ENCODE measurements at places on chromosomes 3 and 15. TPM values are rescaled to one million over a fixed set of nuclear protein-coding genes. Genes with fewer than 3 reads are reported as not detected.

Gene RBM5
- 119 TPM for total RNA-seq

Gene ACAD9
- 45.7 TPM for total RNA-seq

DNA sequence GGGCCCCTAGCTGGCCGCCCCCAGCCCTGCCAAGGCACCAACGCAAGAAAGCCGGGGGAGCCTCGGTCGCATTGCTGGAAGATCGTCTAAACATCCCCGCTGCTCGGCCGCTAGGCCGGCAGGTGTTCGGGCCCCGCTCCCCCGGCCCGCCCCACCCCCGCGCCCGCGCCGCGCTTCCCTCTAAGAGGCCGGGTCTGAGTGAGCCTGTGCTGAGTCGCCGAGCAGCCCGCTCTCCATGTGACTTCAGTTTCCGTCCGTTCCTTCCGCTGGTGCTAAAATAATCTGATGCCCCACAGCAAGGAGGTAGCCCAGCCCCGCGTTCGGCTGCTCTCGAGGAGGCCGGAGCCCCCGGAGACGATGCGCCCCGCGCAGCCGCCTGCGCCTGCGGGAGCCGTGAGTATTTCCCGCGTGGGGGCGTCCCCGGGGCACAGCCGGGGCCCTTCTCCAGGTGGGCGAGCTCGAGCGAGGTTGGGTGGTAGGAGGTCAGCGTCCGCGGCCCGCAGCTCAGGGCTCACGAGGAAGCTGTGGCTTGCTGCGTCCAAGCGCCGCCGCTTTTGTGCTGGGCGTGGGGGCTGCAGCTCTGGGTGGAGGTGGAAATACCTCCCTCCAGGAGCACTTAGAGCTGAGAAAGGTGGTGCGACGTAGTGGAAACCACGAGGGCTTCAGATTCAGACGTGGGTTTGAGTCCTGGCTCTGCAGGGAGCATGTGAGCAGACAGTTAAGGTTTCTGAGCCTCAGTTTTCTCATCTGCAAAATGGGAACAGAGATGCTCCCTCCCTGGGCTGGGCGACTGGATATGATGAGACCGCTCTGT, at the start of gene NRROS:
Gene NRROS (plus strand): TSS at position 212 of the 814 bp plus-strand sequence. CDS start 14,846 bp downstream, outside the sequence.
- peak within 1 kb of the TSS; percentile 58 for H3K4me3 ChIP-seq
- peaks cover 5% of the 10 kb centered on the region for H3K4me1 ChIP-seq
- H3K27me3 ChIP-seq = peaks cover 24% of the 10 kb centered on the region
- no peak for DNase-seq
- H3K36me3 ChIP-seq = peaks cover 5% of the 10 kb centered on the region
- H3K27ac ChIP-seq = no peak within 1 kb of the TSS

GRCh38 chr3:12838179-12838965, 3.0 kb downstream of the RPL32 start:
- no peak for DNase-seq
- peak overlapping the region; percentile 49 for H3K27ac ChIP-seq
- peak overlapping the region; percentile 27 for H3K4me3 ChIP-seq
- H3K27me3 ChIP-seq = no peaks in the 10 kb centered on the region

DNA sequence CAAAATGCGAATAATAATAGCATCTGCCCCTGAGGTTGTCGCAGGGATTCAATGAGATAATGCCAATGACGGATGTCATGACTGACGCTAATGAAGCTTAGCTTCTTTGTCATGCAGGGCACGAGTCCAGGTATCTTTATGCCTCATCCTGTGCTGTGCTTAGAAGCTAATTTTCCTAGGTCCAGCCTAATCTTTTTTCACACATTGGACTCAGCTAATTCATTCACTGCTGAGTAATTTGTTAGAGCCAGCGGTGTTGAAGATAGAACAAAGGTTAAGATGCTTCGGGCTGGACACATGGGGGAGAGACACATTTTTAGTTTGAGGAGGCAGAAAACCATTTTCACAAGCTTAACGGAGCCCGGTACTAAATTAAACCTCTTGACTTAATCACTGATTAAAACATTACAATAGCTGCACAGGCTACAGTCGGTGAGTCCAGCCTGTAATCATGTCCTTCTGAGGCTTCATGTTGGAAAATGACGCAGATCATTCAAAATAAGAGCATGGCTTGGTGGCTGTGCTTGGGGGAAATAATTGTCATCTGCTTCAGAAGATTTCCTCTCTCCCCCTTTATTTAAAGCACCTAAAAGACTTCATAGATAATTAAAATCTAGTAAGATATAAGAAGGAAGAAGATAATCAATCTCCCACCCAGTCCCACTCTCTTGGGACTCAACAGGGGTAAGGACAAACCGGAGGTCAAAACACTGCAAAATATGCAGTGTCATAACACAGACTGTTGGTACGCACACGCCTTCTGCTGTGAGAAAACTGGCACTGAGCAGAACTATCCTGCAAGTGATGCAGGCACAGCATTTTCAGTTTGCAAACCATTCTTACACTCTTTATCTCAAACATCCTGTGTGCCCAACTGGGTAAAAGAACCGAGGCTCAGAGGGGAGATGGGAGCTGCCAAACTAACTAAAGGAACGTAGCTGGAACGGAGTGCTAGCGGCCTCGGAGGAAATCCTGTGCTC, 3.3 kb upstream of the CCDC174 start:
- DNase-seq = no peak
- H3K4me3 ChIP-seq = no peak overlapping the region
- H3K36me3 ChIP-seq = peaks cover 2% of the 10 kb centered on the region
- peaks cover 21% of the 10 kb centered on the region for H3K4me1 ChIP-seq
- H3K27me3 ChIP-seq = peaks cover 12% of the 10 kb centered on the region

DNA sequence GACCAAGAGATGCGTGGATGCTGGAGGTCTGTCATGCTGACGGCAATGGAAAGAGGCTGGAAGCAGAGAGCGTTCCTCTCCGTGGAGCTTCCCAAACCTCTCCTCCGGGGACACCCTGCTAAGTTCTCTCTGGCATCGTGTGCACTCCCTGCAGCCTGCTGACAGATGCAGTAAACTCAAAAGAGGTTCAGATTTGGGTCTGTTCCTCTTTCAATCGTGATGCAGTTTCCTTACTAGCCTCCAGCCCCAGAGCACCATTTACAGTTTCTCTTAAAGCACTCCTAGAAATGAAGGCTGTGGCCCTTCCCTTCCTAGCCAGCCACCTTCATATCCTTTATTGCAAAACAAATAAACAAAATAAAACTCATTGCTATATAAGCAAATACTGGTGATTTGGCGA, 47.3 kb upstream of the LRRC58 start:
- peaks cover 65% of the 10 kb centered on the region for H3K36me3 ChIP-seq
- H3K4me3 ChIP-seq = no peak overlapping the region
- no peaks in the 10 kb centered on the region for H3K27me3 ChIP-seq
- no peak overlapping the region for H3K27ac ChIP-seq
- no peak for DNase-seq

DNA sequence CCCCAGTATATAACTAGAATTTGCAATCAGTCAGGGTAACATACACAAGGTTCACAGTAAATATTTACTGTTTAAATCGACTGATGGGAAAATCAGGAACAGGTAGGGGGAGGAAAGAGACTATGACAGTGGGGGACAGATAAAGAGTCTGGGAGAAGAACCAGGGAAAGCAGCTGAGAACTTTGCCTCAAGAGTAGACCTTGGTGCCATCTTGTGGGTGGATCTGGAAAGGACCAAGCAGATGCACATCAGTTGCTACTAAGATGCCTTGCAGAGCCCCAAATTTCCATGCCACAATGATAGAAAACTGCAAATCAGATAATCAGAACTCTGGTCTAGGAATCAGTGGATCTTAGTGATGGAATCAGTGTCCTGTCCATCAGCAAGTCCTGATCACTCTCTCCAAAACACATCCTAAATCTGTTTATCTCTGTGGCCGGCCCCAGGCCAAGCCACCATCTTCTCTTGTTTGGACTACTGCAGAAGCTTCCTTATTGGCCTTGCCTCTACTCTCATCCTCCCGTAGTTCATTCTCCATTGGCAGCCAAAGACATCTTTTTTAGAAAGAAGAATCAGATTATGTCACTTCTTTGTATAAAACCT, 62.7 kb downstream of the PDE8A start:
- H3K4me3 ChIP-seq = no peak overlapping the region
- peaks cover 27% of the 10 kb centered on the region for H3K4me1 ChIP-seq
- no peak for DNase-seq

DNA sequence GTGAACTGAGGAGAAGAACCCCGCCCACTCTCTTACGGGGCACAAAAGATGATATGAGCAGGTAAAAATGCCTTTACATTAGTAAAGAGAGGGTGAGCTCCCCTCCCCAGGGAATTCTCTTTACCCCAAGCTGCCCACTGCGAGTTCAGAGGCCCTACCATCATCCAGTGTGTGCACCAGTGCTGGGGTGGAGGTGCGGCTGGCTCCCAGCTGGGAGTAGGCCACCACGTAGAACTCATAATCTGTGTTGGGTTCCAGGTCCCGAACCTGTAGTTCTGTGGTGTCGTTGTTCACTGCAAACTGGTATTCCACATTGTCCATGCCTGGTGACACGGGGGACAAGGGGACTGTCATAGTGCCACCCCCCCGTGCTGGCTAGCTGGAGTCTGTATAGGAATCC, 17.1 kb upstream of the IGDCC3 start:
- peaks cover 30% of the 10 kb centered on the region for H3K36me3 ChIP-seq
- H3K27me3 ChIP-seq = no peaks in the 10 kb centered on the region
- no peaks in the 10 kb centered on the region for H3K4me1 ChIP-seq

DNA sequence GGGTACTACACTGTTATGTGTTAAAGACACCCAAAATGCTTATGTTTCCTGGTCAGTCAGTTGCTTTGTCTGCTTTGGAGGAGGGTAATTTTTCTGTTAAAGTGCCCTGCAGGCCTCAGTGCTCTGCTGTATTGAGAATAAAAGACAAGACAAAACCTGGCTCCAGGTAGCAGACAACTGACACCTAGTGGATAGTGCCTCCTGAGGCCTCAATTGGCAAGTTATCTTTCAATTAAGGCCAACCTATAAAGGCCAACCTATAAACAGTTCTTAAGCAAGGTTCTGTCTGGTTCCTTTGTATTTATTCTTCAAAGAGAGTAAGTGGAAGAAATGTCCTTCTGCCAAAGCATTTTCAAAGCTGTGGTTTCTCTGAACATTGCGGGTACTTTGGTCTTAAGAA, 773.8 kb downstream of the MECOM start:
- no peak for DNase-seq
- no peak overlapping the region for H3K4me3 ChIP-seq
- H3K4me1 ChIP-seq = peaks cover 9% of the 10 kb centered on the region
- H3K27ac ChIP-seq = no peak overlapping the region
- no peaks in the 10 kb centered on the region for H3K27me3 ChIP-seq

All from chondrocyte (in vitro differentiated cells).